Stimulated activated CD4-positive, alpha-beta T cell treated with anti-CD3 and anti-CD28 coated beads, Interleukin-4, amount 100 ng/mL, for 24 hours (primary cell): ENCODE measurements at places on chromosomes 2 and 18.

DNA sequence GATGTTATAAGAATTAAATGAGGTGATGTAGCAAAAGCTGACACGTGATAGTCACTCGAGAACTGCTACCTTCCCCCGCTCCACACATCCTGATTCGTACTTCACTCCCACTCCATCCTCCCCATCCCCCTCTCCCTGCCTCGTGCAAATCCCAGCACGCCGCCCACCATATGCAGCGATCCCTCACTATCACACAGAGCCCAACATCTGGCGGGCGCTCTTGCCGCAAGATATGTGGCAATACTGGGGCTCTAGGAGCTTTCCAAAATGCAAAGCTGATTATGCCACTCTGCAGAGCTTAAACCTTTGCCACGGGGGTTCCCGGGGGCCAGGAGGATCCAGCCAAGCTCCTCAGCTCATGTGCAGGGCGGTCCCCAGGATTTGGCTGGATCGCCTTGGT lies 37.4 kb downstream of the DNMT3A start:
- no peak for DNase-seq

DNA sequence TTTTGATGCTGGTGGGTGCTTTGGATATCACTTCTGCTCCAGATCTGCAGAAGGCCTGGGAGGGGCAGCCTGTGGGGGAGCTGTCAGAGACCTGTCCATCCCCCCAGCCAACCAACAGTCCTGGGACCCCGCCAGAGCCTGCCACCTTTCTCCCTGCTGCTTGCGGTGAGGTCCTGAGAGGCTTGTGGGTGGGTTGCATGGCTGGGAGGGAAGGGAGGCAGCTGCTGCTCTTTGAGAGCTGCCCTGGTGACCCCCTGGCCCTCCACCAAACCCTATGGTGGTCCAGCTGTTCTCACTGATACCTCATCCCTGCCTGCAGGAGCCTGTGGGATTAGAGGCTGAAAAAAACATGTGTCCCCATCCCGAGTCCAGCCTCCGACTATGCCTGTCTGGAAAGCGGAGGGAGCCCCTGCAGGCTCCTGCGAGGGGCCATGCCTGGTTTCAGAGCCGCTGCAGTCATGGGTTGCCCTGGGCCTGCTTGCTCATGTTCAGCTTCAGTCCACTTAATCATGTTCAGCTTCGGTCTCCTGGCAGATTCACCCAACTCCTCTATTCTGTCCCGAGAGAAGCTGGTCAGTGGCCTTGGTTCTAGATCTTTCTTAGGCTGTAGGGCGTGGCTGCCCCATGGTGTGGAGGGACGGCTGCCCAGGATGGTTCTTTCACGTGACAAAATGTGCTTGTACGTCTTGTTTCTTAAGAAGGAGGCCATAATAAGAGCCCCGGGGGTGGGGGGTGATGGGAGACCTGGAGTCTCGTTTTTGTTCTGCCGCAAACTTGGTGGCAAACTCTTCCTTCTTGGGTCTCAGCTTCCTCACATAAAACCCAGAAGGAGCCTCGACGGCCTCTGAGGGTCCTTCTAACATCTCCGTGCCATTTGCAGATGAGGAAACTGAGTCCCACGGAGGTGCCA lies 98.5 kb downstream of the CTIF start:
- DNase-seq: no peak

DNA sequence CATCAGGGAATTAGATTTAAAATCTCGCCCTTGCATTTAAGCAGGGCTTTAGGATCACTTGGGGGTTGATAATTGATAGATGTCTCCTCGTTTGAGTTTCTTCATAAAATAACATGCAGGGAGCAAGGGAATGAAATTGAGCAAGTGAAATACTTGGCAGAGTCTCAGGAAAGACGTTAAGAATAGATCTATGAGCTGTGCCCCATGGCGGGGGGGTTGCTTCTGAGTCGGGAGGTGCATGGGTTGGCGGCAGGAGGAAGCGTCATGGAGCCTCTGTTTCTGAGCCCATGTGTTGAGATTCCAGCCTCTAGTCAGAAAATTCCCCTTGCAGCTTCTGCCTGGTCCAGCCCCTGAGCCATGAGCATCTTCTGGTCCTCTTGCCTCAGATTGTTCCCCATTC lies 82.0 kb downstream of the APOB start:
- no peak for DNase-seq

GRCh38 chr2:13006426-13006825 lies 289.7 kb downstream of the TRIB2 start:
- DNase-seq: no peak

DNA sequence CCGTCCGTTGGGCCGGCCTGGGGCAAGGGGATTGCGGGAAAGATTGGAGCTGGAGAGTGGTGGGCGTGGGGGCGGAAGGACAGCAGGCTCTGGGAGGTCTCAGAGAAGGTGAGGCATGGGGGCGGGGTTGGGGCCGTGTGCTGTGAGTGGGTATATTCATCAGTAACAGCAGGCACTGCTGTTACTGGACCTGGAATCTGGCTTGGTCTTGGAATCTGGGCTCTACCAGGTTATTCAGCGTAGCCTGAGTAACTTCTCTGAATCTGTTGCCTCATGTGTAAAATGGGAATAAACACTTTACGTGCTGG lies 435 bp downstream of the RNF181 start:
- DNase-seq: peak; percentile 44

- no peak for DNase-seq
Measured at GRCh38 chr2:652881-653480, 24.2 kb downstream of the TMEM18 start.

DNA sequence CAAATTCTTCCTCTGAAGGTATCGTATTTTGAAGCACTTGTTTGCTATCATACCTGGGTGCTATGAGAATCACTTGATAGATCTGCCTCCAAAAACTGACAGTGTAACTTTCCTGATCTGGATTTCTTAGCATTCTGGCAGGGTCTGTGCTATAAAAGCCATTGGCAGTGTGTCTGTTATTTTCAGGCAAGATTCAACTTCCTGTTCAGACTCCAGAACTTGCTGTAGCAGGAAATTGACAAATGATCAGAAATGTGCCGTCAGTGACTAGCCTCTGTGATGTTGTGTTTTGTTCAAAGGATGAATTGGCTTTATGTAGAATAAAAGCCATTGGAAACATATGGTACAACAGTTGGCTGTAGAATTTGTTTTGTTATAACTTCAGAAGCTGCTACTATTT lies 273.3 kb downstream of the PTPRM start:
- DNase-seq: no peak

DNA sequence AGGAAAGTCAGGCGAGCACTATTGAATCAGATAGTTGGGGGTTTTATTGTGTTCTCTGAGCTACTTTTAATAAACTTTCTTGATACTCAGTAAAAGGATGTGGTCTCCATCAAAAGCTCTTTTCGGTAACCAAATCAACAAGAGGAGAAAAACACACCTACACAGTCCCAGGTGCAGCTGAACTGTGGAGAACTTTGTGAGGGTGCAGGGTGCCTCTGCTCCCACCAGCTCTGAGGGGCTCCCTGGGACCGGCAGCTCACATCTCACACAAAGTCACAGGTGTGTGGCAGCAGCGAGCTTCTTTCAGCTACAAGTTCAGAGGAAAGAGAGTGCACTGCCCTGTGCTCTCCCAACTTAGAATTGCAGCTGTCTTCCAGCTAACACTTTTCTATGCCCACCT lies 650.4 kb downstream of the RNF144A start:
- peak; percentile 59 for DNase-seq

DNA sequence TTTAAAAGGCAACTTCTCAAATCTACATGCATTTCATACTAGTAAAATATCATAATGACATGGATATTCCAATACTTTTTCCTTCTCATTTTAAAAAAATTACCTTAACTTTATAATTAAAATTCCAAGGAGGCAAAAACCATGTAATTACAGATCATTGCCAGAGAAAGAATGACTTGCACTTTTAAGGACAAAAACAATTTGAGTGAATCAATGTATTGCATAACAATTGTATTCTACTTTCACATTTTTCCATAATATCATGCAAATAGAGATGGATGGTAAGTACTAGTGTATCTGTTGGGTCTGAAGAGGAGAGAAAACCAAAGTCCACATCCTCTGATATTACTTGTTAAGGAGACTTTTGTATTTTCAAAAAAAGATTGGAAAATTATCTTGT lies 89.5 kb upstream of the NCK2 start:
- no peak for DNase-seq

- no peak for DNase-seq
Measured at GRCh38 chr18:21004726-21005125, 106.9 kb downstream of the ROCK1 start.

GRCh38 chr2:203934711-203935438 lies 1.7 kb upstream of the ICOS start:
- peak; percentile 33 for DNase-seq

GRCh38 chr18:57859314-57859713 lies 56.2 kb upstream of the ATP8B1 start:
- DNase-seq: peak; percentile 6

GRCh38 chr2:190637903-190638618 lies 10.8 kb upstream of the NAB1 start:
- DNase-seq: no peak

GRCh38 chr18:26073758-26074157 lies 16.7 kb downstream of the SS18 start:
- no peak for DNase-seq

GRCh38 chr2:18752667-18753422 lies 163.5 kb upstream of the NT5C1B start:
- DNase-seq: no peak

GRCh38 chr2:218063486-218063885 lies 5.6 kb upstream of the RUFY4 start:
- DNase-seq: no peak

DNA sequence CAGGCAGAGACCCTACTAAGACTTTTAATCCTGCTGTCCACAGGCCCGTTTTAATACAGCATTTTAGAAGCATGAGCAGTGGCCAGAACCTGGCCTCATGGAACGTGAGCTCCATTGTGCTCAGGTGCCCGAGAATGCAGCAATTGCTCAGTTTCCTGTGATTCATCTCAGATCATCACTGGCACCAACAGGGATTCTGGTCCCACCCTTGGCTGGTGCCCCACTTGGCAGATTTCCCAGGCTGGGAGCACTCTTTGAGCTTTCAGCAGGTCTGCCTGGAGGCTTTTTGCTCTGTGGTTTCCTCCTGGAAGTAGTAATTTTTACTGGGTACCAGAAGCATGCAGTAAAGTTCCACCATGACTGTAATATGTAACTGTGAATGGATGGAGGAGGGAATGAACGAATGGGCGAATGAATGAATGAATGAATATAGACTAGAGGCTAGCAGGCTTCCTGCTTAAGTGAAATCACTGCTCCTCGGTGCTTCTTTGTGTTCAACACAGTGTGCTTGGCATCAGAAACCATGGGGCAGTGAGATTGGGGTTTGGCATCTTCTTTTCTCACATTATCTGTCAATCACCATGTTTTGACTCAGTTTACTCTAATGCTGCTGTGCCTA lies 312.9 kb downstream of the PRKCE start:
- peak; percentile 5 for DNase-seq

- no peak for DNase-seq
Measured at GRCh38 chr2:158394453-158394852, 62.1 kb downstream of the CCDC148 start.
